ENCODE measurements at places on chromosomes 16 and 17. TPM values are rescaled to one million over a fixed set of nuclear protein-coding genes. Genes with fewer than 3 reads are reported as not detected.

SYNGR3 gene
- 21.3 TPM for total RNA-seq

DNA sequence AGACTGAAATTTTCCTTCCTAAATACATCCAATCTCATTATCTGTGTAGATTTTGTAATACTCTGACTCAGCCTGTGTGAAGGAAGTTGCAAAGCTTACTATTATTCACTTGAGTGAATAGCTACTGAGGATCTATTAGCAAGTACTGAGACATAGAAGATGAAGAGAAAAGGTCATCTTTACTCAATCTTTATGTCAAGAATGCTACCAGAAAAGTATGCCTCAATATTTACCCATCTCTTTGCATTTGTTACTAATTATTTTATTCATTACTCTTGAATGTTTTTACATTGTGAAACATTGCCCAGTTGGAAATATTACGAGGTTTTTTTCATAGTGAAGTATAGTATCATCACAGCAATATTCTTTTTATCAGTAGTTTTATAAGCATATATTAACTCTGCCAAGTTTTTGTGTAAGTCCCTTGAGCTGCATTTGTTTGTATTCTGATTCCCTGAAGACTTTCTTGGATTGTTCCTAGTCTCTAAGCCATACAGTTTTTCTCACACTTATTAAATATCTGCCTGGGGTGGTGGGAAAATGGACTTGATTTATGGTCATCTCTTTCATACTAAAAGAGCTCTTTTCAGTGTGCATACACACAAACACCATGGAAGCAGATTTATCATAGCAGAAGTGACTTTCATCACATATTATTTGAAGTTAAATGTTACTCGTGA is 110.4 kb downstream of the MRTFB start:
- no peak overlapping the region for H3K27ac ChIP-seq
- H3K4me1 ChIP-seq: peaks cover 2% of the 10 kb centered on the region
- H3K36me3 ChIP-seq: no peaks in the 10 kb centered on the region
- DNase-seq: no peak

DNA sequence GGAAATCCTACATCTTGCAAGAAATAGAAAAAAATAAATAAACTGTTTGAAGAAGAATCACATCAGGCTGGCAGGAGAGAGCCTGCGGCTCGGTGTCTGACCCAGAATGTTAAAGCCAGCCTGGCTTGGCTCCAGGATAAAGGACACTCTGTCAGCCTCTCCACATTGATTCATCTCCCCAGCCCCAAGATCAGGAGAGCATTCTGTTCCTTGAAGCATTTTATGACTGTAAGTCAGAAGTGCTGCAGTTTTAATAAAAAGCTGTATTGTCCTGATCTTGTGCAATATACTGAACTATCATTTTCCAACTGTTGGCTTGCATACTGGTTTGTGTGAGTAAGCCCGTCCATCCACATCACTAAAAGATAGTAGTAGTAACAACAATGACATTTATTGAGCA is 426.6 kb downstream of the HAPSTR1 start:
- no peaks in the 10 kb centered on the region for H3K36me3 ChIP-seq
- DNase-seq: no peak
- no peak overlapping the region for H3K4me3 ChIP-seq
- no peaks in the 10 kb centered on the region for H3K27me3 ChIP-seq

GRCh38 chr17:78991017-78991738 is 11.5 kb upstream of the LGALS3BP start:
- no peak overlapping the region for H3K27ac ChIP-seq
- H3K4me1 ChIP-seq: peaks cover 14% of the 10 kb centered on the region
- DNase-seq: no peak
- no peaks in the 10 kb centered on the region for H3K27me3 ChIP-seq
- no peak overlapping the region for H3K4me3 ChIP-seq

DNA sequence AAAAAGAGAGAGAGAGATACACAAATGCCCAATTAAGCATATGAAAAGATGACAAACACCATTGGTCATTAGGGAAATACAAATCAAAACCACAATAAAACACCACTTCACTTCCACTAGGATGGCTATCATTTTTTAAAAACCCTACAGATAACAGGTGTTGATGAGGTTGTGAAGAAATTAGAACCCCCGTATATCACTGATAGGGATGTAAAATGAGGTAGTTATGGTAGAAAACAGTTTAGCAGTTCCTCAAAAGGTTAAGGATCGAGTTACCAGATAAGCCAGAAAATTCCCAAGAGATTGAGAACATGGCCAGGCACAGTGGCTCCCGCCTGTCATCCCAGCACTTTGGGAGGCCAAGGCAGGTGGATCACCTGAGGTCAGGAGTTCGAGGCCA is 2.8 kb downstream of the P2RX5 start:
- H3K4me1 ChIP-seq: peaks cover 47% of the 10 kb centered on the region
- no peak for DNase-seq
- peak overlapping the region; percentile 92 for H3K27ac ChIP-seq
- H3K27me3 ChIP-seq: no peaks in the 10 kb centered on the region
- H3K36me3 ChIP-seq: peaks cover 30% of the 10 kb centered on the region

- H3K36me3 ChIP-seq: peaks cover 11% of the 10 kb centered on the region
- H3K4me1 ChIP-seq: no peaks in the 10 kb centered on the region
- no peak overlapping the region for H3K4me3 ChIP-seq
- no peak overlapping the region for H3K27ac ChIP-seq
- no peak for DNase-seq
These were observed 396.2 kb upstream of the KIF2B start for GRCh38 chr17:53426505-53426904.

DNA sequence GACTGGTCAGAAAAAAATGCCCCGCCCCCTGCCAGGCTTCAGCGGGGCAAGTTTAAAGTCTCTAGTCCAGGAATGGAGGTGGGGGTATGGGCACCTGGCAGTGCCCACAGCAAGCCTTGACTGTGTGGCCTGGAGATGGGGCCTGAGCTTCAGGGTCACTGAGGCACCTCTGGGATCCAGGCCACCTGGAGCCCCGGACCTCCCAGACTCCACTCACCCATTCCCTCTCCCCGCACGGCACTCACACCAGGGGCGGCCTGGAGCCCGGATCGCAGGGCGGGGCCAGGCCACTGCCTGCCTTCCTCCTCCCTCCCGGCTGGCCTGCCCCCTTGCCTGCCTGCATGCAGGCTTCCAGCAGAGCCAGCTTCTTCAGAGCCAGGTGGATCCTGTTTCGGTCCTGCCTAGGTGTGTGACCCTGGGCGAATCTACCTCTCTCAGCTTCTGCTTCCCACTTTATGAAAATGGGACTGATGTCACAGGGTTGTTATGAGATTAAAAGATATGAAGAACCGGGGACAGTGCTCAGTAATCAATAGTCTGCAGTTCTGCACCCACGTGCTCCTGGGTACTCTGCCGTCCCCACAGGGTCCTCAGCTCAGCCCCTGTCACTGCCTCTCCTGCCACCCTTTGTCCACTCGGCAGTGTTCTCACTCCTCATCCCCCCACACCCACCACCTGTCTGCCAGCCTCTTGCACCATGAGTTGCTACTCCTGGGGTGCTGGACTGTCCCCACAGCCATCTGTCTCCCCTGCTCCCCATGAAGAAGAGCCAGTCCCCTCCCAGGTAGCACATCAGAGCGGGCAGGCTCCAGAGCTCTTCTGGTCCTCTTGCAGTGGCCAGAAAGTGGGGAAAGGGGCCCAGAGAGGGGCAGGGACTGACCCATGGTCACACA is 1.2 kb upstream of the TCAP start:
- peaks cover 3% of the 10 kb centered on the region for H3K27me3 ChIP-seq
- H3K4me1 ChIP-seq: peaks cover 11% of the 10 kb centered on the region
- H3K36me3 ChIP-seq: no peaks in the 10 kb centered on the region
- no peak overlapping the region for H3K4me3 ChIP-seq
- DNase-seq: no peak
